Activated CD8-positive, alpha-beta T cell treated with anti-CD3 and anti-CD28 coated beads for 36 hours (primary cell): ENCODE measurements at places on chromosomes 11 and 22.

DNA sequence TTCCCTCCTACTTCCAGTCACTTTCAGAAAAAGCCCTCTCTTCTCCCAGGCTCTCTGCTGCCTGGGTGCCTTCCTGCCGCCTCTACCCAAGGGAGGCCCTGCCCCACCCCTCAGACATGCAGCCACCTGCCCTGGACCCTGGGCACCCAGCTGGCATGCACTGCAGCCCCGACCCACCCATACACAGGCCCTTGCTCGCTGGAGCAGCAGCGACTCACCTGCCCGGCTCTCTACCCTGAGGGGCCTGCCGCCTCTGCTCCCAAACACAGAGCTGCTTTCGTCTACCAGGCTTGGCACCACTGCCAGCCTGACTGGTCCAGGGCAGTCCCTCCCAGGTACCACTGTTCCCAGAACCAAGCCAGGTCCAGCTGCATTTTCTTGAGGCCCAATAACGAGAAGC, 1.2 kb upstream of the TSSK2 start:
- H3K36me3 ChIP-seq = peaks cover 9% of the 10 kb centered on the region
- H3K27me3 ChIP-seq = no peaks in the 10 kb centered on the region
- no peak overlapping the region for H3K27ac ChIP-seq
- no peak for DNase-seq
- no peak overlapping the region for H3K4me3 ChIP-seq

- peak overlapping the region; percentile 72 for H3K4me3 ChIP-seq
- H3K27me3 ChIP-seq = no peaks in the 10 kb centered on the region
- H3K27ac ChIP-seq = peak overlapping the region; percentile 96
Measured at GRCh38 chr22:26665813-26666231, 8.4 kb downstream of the MIAT start.

DNA sequence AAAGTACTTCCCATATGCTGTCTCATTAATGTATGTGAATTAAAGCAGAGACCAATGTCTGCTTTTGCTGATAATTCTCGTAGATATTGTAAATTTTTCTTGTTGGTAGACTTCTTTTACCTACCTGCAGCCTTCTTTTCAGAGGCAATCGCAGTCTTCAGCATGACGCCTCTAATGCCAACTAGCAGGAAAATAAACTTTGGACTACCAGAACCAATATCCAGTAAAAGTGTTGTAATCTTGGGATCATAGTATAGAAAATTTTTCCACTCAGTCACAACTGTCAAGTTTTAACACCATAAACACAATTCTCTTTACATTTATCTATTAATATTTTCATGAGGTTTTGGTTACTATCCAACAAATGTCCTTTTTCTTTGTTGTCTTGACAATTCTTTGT, 2.3 kb downstream of the DEPDC7 start:
- peaks cover 16% of the 10 kb centered on the region for H3K27me3 ChIP-seq
- peaks cover 34% of the 10 kb centered on the region for H3K4me1 ChIP-seq
- H3K4me3 ChIP-seq = no peak overlapping the region
- no peak for DNase-seq

DNA sequence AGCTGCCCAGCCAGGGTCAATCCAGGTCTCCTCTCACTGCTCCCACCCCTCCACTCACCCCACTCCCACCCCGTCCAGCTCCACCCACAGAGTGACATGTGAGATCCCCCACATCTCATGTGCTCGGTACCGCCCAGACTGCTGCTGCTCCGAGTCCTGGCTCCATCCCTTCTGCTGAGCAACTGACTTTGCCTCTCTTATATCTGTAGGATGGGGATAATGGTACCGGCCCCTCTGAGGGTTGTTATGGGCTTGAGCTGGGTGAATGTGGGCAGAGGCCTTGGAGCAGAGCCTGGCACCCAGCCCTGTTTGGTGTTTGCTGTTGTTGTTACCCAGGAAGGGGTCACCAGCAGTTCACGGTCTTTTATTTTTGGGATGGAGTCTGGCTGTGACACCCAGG, 77.0 kb downstream of the ST3GAL4 start:
- H3K4me1 ChIP-seq = no peaks in the 10 kb centered on the region
- no peak for DNase-seq
- no peak overlapping the region for H3K4me3 ChIP-seq

DNA sequence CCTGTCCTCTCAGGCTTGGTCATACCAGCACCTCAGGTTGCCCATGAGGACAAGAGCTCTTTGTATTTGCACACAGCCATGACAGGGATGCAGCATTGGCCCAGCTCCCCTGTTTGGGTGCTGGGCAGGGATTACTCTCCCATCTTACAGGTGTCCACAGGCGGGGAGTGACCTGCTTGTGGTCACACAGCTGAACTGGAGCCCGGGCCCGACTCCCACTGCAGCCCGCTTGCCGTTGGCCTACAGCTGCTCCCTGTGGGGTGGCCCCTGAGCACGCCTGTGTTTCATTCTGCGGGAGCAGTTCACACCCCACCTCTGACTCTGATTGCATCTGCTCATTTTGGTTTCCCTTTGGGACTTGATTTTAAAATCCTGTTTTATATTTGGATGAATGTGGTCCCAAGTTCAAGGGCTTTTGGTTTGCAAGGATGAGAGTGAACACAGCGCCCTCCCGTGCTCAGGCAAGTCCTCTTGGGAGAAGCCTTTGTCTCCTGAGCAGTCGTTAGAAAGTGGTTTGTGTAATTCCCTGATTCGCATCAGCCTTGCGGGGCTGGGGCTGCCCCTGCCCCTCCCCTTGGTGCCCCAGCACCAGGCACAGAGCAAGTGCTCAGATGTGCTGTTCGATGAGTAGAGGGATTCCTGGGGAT, 9.3 kb downstream of the PICK1 start:
- no peak overlapping the region for H3K4me3 ChIP-seq
- no peaks in the 10 kb centered on the region for H3K27me3 ChIP-seq
- H3K27ac ChIP-seq = no peak overlapping the region
- no peak for DNase-seq
- peaks cover 14% of the 10 kb centered on the region for H3K36me3 ChIP-seq

DNA sequence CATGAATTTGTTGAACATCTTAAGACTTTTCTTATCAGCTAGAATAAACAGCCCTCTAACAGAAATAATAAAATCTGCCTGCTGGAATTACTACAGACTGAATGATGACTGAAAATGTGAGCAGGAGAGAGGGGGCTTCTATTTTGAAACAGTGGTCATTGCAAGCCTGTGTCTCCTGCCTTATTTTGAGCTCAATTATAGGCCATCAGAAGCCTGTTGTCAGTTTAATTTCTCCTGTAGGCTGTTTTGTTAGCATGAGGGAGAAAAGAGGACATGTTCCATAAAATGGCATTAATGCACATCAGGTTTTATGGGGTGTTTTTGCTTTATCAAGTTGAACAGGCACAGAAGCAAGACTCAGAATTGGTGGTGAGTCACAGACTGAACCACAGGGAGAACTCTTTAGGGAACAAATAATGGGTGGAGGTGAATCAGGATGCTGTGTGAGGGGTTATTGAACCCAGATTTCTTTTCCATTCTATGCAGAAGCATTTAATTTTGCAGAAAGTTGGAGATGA, 129.1 kb downstream of the PARVA start:
- DNase-seq = no peak
- no peaks in the 10 kb centered on the region for H3K27me3 ChIP-seq
- H3K27ac ChIP-seq = no peak overlapping the region
- H3K4me3 ChIP-seq = no peak overlapping the region

DNA sequence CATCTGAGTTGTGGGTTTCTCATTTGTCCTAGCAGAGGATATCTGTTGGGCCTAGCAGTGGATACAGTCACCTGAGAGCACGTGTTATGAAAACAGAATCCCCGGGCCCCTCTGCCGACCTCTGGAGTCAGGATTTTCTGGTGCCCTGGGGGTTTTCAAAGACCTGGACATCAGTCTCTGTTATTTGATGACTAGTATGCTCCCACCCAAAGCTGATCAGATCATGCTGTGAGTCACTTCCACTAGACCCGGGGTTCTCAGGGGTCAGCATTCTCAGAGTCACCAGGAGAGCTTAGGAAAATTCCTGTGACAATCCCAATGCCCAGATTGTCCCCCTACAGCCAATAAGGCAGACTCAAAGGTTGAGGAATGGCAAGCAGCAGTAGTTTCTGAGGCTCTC, 38.7 kb downstream of the KCNJ1 start:
- DNase-seq = no peak
- H3K36me3 ChIP-seq = no peaks in the 10 kb centered on the region
- no peak overlapping the region for H3K27ac ChIP-seq
- no peak overlapping the region for H3K4me3 ChIP-seq
- H3K4me1 ChIP-seq = peaks cover 28% of the 10 kb centered on the region

DNA sequence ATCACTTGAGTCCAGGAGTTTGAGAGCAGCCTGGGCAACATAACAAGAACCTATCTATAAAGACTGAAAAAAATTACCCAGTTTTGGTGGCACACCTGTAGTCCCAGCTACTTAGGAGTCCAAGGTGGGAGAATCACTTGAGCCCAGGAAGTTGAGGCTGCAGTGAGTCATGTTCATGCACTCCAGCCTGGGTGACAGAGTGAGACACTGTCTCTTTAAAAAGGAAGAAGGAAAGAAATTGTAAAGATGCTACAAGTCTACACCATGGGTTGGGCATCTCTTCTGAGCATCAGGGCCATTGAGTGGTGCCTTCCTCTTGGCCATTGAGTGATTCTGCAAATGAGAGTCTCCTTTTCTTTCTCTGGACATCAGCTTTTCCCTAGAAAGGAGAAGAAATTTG, 15.7 kb upstream of the MTMR3 start:
- no peak for DNase-seq
- no peaks in the 10 kb centered on the region for H3K27me3 ChIP-seq
- H3K4me3 ChIP-seq = no peak overlapping the region

DNA sequence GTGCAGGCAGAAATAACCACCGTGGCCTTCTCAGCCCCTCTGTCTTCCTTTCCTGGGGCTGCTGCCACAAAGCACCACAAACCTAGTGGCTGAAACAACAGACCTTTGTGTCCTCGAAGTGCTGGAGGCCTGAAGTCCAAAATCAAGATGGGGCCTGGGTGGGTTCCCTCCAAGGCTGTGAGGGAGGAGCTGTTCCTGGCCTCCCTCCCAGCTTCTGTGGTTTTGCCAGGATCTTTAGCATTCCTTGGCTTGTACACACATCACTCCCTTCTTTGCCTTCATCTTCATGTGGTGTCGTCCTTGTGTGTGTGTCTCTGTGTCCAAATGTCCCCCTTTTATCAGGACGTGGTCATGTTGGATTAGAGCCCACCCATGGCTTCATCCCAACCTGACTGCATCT, 29.0 kb upstream of the PARVG start:
- no peak overlapping the region for H3K27ac ChIP-seq
- no peaks in the 10 kb centered on the region for H3K27me3 ChIP-seq

DNA sequence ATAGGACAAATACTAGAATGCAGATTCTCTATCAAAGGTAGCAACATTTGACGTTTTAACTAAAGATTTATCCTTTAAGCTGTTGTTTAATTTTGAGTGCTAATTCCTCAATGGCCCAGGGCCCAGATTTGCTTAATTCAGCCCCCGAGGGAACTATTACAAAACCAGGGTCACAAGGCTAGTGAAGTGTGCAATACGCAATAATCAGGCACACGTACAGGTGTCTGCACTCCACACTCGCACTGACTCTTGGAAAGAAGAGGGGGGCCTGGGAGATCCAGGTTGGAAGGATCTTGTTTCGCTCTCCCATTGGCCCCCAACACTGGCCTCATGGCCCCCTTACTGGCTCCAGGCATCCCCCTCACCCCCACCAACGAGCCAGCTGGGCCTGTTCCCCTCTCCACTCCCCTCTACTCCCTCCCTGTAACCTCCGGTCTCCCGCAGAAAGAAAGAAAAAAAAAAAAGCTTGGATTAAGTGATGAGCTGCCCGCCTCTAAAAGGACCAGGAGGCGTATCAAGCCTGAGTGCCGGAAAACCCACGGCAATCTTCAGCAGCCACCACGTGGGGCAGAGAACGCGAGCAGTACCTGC, 2.2 kb upstream of the KIRREL3 start:
- no peaks in the 10 kb centered on the region for H3K36me3 ChIP-seq
- no peak for DNase-seq
- H3K27me3 ChIP-seq = peaks cover 42% of the 10 kb centered on the region

GRCh38 chr11:88779577-88779976, 286.2 kb downstream of the GRM5 start:
- H3K4me3 ChIP-seq = no peak overlapping the region
- H3K27ac ChIP-seq = no peak overlapping the region
- no peak for DNase-seq

- no peak overlapping the region for H3K4me3 ChIP-seq
- H3K4me1 ChIP-seq = peaks cover 24% of the 10 kb centered on the region
- H3K27me3 ChIP-seq = no peaks in the 10 kb centered on the region
- no peak overlapping the region for H3K27ac ChIP-seq
- H3K36me3 ChIP-seq = peaks cover 10% of the 10 kb centered on the region
Measured at GRCh38 chr11:36282926-36283325, 6.3 kb downstream of the COMMD9 start.

DNA sequence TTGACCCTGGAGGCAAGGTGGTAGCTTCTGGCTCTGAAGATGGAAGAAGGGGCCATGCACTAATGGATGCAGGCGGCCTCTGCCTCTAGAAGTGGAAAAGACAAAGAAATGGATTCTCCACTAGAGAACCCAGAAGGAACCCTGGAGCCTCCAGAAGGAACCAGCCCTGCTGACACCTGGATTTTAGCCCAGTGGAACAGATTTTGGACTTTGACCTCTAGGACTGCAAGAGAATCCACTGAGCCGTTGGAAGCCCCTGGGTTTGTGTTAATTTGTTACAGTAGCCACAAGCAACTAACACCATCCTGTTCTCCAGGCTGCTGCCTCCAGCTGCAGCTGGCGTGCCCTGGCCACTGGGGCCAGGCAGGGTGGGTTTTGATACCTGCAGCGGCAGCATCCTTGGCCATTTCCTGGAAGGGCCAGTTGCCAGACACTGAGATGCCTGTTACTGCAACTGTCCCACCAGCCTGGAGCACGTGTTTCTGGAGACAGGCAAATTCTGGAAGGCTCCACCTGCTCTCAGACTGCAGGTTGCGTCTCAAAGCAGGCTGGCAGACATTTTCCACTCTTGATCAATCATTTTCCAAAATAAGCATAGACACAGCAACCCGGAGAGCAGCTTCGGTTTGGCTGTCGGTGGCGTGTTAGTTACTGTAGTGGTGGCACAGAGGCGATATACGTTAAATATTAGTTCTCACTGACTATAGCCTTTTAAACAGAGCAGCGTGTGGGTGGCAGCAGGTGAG, 76.8 kb upstream of the PARVG start:
- H3K36me3 ChIP-seq = peaks cover 1% of the 10 kb centered on the region
- H3K27me3 ChIP-seq = no peaks in the 10 kb centered on the region
- H3K27ac ChIP-seq = no peak overlapping the region
- DNase-seq = no peak
- H3K4me3 ChIP-seq = no peak overlapping the region

DNA sequence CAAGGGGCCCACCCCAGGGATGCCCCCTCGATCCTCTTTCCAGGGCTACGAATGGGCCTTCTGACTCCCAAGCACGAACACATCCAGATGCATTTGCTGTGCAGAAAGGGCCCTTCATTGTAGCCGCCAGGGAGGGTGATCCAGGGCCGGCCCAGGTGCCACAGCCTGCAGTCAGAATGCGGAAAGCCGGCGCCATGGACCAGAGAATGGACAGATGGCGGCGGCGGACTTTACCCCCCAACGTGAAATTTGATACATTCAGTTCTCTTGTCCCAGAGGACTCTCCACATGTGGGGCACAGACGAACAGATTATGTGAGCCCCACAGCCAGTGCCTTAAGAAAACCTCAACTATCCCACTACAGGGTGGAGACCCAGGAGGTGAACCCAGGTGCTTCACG, 87.2 kb downstream of the KIAA1671 start:
- H3K27me3 ChIP-seq = no peaks in the 10 kb centered on the region
- H3K4me3 ChIP-seq = no peak overlapping the region
- no peaks in the 10 kb centered on the region for H3K4me1 ChIP-seq
- H3K36me3 ChIP-seq = no peaks in the 10 kb centered on the region
- no peak overlapping the region for H3K27ac ChIP-seq

- peaks cover 4% of the 10 kb centered on the region for H3K27me3 ChIP-seq
- no peaks in the 10 kb centered on the region for H3K36me3 ChIP-seq
- H3K4me1 ChIP-seq = no peaks in the 10 kb centered on the region
- DNase-seq = no peak
Measured at GRCh38 chr11:122149202-122149601, 33.2 kb upstream of the BLID start.
